ENCODE measurements at places on chromosomes 6 and 20.

DNA sequence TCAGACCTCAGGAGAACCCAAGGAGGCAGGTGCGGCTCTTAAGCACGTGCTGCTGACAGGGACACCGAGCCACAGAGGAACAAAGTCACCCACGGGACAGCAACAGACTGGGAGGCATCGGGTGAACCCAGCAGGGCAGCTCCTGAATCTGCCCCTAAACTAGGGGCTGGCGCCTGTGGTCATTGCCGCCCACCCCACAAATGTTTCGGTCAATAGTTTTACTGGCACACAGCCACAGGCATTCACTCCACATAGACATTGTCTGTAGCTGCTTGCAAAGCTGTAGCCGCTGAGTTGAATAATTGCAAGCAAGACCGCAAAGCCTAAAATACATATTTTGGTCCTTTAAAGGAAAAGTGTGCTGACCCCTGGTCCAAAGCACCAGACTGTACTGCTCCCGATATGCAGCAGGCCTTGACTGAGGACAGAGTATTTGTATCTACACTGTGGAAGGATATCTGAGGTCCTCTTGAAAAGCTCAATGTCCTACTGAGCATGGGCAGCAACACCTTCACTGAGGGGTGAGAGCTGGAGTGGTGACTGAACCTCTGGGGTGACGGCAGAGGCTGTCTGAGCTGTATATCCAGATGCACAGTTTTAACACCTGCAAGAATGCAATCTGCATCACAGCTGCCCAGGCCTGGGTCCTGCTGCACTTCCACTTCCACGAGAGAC, 310.3 kb downstream of the THBS2 start:
- no peak for DNase-seq

DNA sequence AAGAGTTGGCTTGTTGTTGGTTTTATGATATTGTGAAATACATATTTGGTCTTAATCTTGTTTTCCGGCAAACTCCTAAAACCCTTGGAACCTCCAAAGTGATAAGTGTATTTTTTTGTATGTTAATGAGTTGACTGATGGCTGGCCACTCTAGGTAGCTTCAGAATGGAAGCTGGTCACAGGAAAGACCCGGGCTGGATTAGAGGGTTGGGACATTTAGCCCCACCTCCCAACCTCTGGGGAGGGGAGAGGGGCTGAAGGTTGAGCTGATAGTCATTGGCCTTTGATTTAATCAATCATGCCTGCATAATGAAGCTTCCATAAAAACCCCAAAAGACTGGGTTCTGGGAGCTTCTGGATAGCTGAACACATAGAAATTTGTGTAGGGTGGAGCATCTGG, 42.7 kb downstream of the SASH1 start:
- DNase-seq, result no peak

DNA sequence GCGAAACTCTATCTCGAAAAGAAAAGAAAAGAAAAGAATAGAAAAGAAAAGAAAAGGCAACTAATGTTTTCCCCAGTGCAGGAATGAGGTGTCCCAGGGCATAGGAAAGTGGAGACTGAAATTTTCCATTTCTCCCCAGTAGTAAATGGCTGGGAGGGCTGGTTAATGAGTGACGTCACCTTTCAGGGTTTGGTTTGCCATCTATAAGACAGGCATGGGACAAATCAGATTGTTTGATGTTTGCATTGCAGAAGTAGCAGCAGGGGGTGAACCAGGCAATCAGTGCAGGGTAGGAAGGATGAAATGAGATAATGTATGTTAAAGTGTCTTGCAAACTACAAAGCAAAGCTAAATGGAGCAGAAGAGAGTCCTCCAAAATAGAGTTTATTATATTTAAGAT, 533.4 kb downstream of the PKHD1 start:
- DNase-seq, result no peak

DNA sequence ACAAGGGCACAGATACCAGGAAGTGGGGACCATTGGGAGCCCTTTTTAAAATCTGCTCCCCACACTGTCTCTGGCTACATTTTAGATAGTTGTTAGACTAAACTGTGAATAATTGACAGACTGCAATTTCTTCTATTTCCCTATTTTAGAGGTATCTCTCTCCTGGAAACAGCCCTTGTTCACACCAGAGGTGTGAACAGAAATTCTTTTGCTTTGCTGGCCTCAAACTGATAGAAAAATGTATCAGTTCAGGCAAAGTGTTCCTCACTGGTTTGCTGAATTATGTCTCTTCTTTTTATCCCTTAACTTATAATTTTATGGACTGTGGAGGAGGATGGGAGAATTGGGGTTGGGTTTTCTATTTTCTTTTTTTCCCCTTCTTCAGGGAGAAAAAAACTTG, 513.2 kb upstream of the SULF2 start:
- DNase-seq, result no peak

DNA sequence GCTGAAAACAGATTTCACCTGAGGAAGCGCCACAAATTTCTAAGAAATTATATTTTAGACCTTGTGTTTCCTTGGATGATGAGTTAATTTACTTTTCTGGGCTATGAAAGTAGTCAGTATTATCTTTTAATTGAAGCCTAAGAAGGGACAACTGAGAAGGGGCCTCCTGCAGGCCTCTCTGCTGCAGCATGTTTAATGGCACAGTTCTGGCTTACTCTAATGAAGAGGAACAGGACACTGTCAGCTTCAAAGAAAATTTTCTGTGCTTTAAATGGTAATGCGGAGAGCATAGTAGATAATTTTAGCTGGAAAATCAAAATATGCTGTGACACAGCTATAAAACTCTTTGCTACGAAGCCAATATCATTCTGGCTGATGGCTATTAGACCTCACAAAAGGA, 167.4 kb downstream of the HDGFL1 start:
- DNase-seq, result no peak

DNA sequence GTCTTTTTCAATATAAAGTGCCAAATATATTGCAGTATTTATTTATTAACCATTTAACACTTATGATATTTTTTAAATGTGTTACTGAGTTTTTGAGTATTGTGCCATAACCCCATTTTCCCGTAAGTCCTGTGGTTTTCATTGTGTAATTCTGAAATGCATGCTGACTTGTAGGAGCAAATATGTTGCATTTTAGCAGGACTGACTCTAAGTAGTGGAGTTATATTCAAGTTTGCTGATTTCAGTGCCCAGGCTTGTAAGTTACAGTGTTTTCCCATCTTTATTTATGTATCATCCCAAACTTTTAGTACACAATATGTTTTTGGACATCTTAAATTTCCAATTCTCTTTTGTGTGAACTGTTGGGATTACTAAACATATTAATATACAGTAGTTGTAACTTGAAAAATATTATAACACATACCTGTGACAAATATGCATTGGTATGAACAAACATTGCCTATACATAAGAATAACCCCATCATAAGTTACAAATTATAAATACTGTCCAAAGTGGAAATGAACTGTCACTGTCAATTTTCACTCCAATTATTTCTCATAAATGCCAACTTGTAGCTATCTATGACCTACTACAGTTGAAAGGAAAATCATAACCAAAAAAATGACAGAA, 179.3 kb upstream of the RUNX2 start:
- no peak for DNase-seq

GRCh38 chr20:50019466-50020256, 36.9 kb downstream of the SNAI1 start:
- no peak for DNase-seq

- no peak for DNase-seq
These were observed 155.0 kb downstream of the RNGTT start for GRCh38 chr6:88808381-88808780.

- no peak for DNase-seq
These were observed 163.1 kb upstream of the CCN2 start for GRCh38 chr6:132114201-132114825.

- no peak for DNase-seq
These were observed 41.2 kb upstream of the MTRF1L start for GRCh38 chr6:153043719-153044118.

- DNase-seq, result no peak
These were observed 380.1 kb downstream of the THBS2 start for GRCh38 chr6:168873278-168874190.

GRCh38 chr20:7883309-7883708, 56.9 kb downstream of the HAO1 start:
- no peak for DNase-seq

GRCh38 chr6:24564081-24564480, 69.3 kb downstream of the ALDH5A1 start:
- DNase-seq, result no peak

- no peak for DNase-seq
These were observed 43.5 kb upstream of the EPB41L1 start for GRCh38 chr20:36110994-36111393.

DNA sequence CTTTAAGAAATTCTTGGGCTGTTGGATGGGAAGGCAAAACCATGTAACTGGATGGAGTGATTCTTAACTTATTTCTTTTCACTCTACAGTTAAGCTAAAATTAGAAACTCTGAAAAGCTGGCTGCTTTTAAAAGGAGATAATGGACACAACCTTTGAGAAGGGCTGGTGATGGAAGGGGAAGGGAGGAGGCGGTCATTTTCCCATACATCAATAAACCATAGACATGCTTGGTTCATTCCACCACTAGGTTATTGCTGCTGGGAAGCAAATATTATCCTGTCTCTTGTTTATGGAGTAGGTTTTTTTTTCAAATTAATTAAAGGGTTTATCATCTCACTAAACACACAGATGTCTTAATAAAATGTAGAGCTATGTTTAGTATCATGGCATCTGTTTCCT, 76.2 kb downstream of the PLCB1 start:
- DNase-seq, result no peak

GRCh38 chr6:107539409-107539808, 49.5 kb downstream of the SOBP start:
- no peak for DNase-seq

DNA sequence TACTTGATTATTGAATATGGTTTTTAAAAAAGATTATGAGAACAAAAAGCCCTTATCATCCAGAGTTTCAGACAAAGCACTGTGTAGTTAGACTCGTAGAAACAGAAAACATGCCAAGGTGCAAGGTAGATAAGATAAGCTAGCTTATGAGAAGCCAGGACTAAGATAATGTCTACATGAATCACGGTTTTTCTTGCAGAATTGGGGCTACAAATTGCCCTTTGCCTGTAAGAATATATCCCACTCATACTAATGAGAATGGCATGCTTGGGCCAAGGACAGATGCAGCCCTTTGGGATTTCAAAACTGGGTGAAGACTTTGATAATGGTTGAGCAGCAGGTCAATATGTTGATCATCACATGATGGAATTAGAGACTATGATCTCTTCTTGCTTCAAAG, 165.3 kb upstream of the PREP start:
- DNase-seq, result no peak

GRCh38 chr6:154134471-154135147, 95.6 kb downstream of the OPRM1 start:
- DNase-seq, result no peak

DNA sequence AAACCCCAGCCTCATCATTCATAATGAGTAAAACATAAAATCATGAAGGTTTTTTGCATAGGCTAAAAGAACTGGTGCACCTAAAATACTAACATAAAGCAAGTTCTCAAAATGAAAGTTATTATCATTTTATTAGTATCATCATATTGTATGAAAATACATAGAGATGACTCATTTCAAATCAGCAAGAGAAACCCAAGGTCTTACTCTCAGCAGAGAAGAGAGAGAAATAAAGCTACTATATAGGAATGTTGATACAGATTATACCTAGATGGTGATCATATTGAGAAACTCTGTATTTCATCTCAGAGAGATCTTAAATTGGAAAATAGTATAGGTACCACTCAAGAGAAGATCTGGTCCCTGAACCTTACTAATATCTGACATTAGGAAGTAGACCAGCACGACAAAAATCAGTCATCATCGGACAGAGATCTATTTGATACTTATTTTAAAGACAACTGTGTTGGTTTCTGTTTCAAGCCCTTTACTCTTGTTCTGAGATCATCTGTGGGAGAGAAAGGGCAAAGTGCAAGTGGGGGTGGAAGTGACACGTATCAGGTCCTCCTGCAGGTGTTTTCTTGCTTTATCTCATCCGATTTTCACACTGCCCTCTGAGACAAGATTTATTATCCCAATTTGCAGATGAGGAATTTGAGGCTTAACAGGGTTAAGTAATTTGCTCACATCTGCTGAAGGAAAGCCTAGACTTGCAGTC, 532.3 kb downstream of the MAFB start:
- no peak for DNase-seq

DNA sequence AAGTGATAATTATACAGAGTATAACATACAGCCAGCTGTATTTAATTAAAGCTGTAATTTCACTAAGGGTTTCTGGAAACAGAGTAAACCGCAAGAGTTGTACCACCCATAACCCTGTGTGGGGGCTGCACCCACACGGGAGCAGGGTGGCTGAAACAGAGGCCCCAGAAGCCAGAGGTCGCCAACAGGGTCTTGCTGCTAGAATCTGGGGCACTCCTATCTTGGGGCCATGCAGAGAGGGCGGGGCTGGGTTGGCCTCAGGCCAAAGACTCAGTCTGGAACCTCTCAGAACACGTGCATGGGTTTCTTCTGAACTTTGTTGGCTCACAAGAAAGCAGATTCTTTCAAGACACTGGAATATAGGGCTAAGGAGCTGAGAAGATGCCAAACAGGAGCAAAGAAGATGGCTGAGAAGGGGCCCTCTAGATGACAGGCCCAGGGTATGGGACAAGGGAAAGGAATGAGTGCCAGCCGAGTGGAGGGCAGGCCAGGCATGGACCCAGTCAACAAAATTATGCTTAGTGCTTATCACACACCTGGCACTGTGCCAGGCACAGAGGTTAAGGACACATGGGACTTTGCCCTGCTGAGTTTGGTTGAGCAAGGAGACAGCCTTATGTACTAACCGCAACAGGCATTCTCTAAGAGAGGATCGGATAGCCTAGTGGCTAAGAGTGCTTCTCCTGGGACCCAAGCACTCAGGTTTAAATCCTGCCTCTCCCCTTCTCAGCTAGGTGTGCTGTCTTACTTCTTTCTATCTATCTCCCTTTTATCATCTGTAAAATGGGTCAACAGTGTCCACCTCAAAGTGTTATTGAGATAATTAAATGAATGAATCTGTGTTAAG, 96.6 kb upstream of the FOXP4 start:
- DNase-seq, result no peak

- DNase-seq, result peak; percentile 15
These were observed 85.7 kb upstream of the NEDD9 start for GRCh38 chr6:11317885-11318771.

GRCh38 chr6:111983193-111983592, 70.7 kb upstream of the CCN6 start:
- no peak for DNase-seq

DNA sequence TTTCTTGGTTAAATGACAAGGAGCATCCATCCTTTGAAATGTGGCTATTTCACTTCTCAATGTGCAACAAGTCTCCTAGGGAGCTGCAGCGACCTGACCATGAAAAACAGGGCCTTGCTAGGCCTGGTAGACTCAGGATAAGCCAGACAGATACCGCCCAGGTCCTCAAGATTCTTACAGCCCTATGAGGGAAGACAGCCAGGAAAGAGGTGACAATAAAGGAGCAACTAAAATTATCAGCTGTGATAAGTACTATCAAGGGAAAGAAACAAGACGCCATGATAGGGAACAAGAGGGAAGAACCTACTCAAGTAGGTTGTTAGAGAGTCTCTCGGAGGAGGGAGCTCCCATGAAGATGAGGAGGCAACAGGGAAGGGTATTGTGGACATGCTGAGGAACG, 51.4 kb upstream of the EMILIN3 start:
- DNase-seq, result no peak
